Activated gamma-delta T cell (primary cell): ENCODE measurements at places on chromosomes 1 and 21.
A peak's percentile ranks its signal among the peaks of the same experiment; 100 is the strongest.

DNA sequence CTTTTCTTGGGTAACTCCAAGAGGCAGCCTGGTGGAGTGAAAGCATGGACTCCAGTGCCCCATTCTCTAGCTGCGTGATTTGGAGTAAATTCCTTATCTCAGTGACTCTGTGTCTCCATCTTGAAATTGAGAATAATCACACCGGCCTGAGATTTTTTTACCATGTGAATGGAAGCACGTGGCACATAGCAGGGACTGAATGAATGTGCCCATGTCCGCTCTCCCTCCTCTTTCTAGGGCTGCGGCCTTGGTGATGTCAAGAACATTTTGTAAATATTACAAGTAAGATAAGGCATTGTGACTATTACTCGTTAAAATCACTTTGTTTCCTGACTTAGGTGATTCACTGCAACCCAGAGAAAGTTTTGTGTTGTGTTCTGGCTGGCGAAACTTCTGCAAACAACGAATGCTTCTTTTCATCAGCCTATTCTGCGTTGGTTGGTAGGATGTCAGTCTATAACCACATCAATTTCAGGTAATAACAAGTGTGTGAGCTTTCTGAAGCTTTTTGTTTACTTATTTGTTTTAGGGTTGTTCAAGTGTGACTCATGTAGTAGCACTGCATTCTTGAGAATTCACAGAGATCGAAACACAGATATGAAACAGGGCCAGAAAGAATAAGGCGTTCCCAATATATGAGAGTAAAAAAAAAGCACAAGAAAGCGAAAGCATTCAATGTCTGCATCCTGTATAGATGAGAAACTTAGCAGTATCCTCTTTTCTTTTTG lies 135.7 kb upstream of the SLC45A1 start:
- no peak for DNase-seq

- no peak for DNase-seq
Measured at GRCh38 chr21:25189497-25189896, 417.8 kb downstream of the MRPL39 start.

- no peak for DNase-seq
Measured at GRCh38 chr1:52296345-52296744, 69.7 kb downstream of the CC2D1B start.

- no peak for DNase-seq
Measured at GRCh38 chr1:98792123-98792522, 130.6 kb downstream of the SNX7 start.

- DNase-seq = no peak
Measured at GRCh38 chr1:116940814-116941599, 31.3 kb downstream of the PTGFRN start.

- DNase-seq = no peak
Measured at GRCh38 chr1:57307392-57308170, 116.3 kb downstream of the DAB1 start.

- no peak for DNase-seq
Measured at GRCh38 chr21:33228455-33228854, 1.3 kb upstream of the IFNAR2 start.

DNA sequence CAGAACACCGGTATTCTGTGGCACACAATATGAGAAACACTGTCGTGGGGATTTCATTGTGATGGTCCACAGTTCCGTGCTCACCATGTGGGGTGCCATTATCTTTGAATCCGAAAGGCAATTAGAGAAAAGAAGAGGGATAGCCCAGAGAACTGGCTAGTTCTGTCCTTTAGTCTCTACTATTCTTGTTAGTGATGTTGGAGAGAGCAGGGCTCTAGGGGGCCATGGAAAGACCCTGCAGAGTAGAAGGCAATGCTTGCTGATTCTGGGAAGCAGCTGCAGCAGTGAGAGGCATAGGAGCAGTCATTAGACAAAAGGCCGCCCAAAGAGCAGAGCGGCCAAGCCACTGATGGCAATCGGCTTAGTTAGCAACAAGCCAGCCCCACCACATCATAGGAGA lies 146.3 kb downstream of the TSEN15 start:
- no peak for DNase-seq

DNA sequence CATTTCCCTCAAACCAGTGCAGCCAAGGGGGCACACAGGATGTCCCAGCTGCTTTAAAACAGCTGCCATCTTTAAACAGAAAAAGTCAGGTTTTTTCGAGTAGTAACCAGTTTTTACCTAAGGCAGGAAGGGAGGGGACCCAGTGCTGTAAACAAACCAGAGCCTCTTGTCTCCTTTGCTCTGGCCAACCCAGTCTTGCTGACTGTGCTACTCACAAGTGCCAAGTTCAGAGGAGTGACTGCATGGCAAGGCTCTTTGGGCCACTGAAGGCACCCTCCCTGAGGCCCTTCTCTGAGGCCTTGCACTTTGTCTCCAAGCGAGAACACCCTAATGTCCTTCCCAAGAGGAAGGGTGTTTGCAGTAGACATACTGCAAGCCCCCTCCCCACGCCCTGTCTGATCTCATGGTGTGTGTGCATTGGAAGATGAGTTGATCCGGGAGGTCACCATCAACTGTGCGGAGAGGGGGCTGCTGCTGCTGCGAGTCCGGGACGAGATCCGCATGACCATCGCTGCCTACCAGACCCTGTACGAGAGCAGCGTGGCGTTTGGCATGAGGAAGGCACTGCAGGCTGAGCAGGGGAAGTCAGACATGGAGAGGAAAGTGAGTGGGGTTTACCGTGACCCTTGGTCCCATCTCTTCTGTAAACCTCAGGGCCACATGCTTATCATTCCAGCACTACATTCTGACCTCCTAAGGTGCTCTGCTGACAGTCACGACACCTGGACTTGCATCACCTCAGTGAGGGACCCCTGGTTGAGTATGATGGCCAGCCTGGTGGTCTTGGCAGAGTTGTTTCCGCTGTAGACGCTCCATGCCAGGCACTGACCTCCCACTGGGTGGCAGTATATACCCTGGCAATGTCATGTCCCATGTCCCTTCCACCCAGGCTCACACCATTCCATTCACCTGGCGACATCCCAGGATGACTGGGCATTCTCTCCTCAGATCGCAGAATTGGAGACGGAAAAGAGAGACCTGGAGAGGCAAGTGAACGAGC lies 4.7 kb downstream of the DNALI1 start:
- DNase-seq = no peak

- DNase-seq = no peak
Measured at GRCh38 chr21:29145852-29146453, 15.5 kb downstream of the MAP3K7CL start.

DNA sequence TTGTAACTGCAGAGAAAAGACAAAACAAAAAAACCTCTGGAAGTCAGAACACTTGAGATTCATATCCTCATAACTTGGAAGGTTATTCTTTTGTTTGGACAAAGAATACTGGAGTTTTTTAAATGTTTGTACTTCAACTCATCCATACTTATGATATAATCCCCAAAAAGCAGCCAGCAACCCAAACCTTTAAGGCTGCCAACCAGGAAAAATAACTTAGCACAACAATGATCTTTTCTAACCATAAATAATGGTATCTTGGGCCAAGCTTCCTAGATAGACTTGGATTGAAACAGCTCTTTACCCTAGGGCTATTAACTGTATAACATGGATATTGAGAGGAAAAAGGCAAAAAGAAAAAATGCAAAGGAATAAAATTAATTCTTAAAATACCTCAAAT lies 335.1 kb downstream of the LTN1 start:
- no peak for DNase-seq

DNA sequence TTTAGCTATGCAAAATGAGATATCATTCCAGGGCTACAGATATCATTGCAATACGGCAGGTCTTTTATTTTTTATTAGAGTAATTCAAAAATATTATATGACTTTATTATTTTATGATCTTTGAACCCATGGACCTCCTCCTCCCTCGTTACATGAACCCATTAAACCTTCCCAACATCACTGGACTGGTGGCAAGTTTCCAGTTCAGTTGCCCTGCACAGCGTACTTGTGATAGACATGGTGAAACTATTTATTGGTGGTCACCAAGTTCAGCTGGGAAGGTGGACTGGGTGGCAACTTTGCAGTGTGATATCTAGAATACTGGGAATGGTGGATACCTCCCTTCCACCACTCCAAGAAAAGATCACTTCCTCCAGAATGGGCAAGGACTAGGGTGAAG lies 52.5 kb downstream of the SLC30A10 start:
- no peak for DNase-seq

GRCh38 chr1:224182057-224182865 lies 779 bp upstream of the DEGS1 start:
- no peak for DNase-seq

DNA sequence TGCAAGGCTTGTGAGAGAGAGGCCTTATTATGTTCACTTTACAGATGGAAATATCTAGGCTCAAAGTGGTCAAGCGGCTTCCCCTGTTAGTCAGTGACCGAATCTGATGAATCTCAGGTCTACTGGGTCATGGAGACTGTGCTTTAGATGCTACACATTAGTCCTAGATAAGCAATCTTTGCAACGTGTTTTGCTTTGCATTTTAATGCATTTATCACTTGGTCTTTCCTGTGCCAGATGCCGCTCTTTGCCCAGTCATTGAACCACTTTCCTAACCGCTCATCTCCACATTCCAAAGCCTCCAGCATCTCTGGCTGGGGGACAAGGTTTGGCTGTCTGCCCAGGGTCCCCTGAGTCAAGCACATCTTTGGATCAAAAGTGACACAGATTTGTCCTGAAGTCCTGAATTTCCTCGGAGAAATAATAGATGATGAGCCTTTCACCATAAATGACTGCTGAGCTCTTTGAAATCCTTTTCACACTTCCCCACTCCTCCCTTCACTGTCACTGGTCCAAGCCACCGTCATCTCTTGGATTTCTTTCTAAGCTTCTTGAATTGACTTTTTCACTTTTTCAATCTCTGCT lies 96.0 kb upstream of the USP24 start:
- no peak for DNase-seq

DNA sequence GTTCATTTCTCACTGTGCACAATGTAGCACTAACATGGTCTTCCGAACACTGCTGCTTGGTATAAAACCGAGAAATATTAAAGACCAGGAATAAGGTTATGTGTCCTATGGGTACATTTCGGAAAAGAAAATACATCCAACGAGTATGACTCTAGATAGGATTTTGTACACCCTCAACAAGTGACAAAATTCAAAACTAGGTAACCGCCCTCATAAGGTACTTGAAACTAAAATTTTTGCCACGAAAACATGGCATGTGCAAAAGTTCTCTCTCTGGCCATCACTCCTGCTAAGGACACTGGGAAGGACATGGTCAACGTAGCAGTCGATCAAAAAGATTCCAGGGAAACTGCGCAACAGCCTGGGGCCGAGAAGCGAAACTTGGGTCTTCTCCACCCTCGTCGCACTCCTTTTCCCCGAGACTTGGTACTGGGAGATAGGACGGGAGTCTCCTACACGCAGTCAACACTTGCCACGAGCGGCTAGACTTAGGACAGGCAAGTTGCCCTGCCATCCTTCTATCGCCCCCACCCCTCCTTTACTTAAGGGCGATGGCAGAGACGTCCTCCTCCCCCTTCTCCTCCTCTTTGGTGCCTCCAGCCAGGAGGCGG lies 338 bp upstream of the TOR1AIP1 start:
- no peak for DNase-seq

DNA sequence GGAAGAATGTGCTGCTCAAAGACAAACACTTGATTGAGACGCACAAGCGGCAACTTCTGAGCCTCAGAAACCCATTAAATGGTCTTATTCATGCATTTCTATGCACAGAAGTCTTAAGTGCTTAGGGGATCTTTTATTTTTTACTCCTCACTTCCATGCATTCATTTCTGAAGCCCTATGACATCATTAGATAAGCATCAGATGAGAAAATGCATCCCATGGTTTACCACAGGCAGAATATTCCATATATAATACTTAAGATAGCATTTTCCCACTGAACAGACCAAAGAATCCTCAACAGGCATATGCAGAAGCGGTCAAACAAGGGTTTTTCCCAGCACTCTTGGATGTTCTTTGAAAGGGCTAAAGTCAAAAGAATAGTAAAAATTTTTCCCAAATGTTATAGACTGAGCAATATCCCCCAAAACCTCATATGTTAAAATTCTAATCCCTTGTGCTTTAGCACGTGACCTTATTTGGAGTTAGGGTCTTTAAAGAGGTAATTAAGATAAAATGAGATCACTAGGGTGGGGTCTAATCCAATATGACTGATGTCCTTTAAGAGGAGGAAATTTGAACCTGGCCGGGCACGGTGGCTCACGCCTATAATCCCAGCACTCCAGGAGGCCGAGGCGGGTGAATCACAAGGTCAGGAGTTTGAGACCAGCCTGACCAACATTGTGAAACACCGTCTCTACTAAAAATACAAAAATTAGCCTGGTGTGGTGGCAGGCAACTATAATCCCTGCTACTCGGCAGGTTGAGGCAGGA lies 22.6 kb upstream of the FAM89A start:
- no peak for DNase-seq

GRCh38 chr1:110067479-110067892 lies 3.0 kb downstream of the ALX3 start:
- DNase-seq = no peak

DNA sequence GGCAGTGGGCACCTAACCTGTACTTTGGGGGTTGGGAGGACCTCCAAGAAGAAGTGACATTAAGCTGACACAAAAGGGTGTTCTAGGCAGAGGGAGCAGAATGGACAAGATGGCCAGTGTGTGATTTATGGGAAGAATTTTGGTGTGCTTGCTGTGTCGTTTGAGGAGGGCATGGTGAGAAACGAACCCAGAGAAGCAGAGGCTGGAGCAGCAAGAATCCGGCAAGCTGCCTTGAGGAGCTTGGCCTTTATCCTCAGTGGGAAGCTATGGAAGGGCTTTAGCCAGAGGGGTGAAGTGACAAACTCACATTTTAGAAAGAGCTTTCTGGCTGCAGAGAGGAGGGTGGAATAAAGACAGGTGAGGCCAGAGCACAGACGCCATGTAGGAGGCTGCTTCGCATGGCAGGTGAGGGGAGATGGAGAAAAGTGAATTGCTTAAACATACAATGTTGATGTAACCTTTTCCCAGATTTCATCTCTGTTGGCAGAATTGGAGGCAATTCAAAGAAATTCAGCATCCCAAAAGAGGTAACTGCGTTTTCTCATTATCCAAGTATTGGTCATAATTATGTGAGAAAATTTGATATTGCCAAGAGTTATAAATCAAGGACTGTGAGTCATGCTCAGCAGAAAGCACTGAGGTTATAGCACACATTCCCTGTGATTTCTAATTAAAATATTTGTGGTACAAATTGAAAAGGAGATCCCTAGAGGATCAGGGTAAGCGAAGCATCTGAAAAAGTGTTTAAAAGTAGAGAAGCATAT lies 26.5 kb downstream of the TRIM45 start:
- no peak for DNase-seq

GRCh38 chr1:45833361-45833760 lies 29.9 kb downstream of the MAST2 start:
- no peak for DNase-seq

GRCh38 chr1:50333595-50333974 lies 89.7 kb downstream of the DMRTA2 start:
- peak; percentile 17 for DNase-seq

- DNase-seq = no peak
Measured at GRCh38 chr1:236837115-236837514, 42.0 kb downstream of the MTR start.

DNA sequence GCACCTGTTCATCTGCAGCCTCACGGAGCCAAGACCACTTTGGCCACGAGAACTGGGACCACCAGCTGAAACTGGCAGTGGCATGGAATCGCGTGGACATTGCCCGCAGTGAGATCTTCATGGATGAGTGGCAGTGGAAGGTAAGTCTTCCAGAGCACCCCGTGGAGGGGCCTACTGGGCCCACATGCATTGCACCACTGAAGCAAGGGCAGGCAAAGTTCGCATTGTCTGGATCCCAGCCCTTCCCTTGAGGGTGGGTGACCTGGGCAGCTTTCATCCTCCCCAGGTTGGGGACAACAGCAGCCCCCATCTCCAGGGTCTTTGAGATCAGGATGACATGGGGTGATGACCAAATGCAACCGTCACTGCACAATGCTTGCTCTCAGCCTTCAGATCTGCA lies 37.5 kb downstream of the TRPM2 start:
- DNase-seq = no peak
